Astrocyte (in vitro differentiated cells and primary cell): ENCODE measurements at places on chromosomes 16 and 17. TPM values are rescaled to one million over a fixed set of nuclear protein-coding genes. Genes with fewer than 3 reads are reported as not detected.

KRT33A gene
- total RNA-seq = not detected in 2 replicates

KCNH4 gene
- not detected in 2 replicates for total RNA-seq

TP53TG3F gene
- total RNA-seq = not detected in 2 replicates

PHKG2 gene
- total RNA-seq = 31.1 and 34.2 TPM in 2 replicates

ARHGAP44 gene
- total RNA-seq = 1.4 and 3.0 TPM in 2 replicates

DNA sequence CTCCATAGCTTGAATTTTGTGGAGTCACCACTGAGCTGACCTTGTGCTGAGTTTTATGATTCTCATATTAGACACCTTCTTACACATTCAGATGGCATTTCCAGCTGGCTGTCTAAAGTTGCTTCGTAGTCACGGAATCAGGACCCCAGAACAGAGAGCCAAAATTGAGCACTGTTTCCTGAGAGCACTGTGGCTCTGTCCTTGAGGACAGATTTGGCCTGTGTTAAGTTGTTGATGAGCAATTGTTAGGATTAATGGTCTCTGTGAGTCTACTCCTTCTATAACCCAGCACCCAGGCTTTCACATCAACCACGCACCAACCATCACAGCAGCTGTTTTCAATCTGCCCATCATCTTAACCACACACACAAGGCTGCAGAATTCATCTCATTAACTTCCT is 277.5 kb upstream of the HSBP1 start:
- H3K27me3 ChIP-seq = no peaks in the 10 kb centered on the region
- peak overlapping the region; percentile 45 for H3K27ac ChIP-seq
- H3K36me3 ChIP-seq = no peaks in the 10 kb centered on the region

- no peaks in the 10 kb centered on the region for H3K27me3 ChIP-seq
- DNase-seq = peak; percentile 18
- H3K36me3 ChIP-seq = no peaks in the 10 kb centered on the region
- peaks cover 20% of the 10 kb centered on the region for H3K4me1 ChIP-seq
These were observed 28.6 kb downstream of the COG7 start for GRCh38 chr16:23424292-23424958.

DNA sequence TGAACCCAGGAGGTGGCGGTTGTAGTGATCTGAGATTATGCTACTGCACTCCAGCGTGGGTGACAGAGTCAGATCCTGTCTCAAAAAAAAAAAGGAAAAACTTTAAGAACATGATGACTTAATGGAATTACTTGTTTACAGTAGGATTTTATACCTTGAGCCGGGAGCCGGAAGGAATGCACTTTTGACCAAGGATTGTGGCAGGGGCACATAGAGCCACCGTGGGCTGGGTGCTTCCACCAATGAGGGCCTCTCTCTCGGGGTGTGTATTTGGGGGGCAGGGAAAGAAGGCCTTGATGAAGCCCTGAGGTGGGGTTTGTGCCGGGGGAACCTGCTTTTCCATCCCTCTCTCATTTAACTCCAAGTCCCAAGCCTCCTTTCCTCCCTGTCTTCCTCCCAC is 6.7 kb upstream of the NAGPA start:
- no peaks in the 10 kb centered on the region for H3K27me3 ChIP-seq
- H3K4me3 ChIP-seq = no peak overlapping the region
- H3K4me1 ChIP-seq = peaks cover 26% of the 10 kb centered on the region
- no peak overlapping the region for H3K27ac ChIP-seq
- H3K36me3 ChIP-seq = no peaks in the 10 kb centered on the region
- no peak for DNase-seq

- no peaks in the 10 kb centered on the region for H3K36me3 ChIP-seq
- DNase-seq = peak; percentile 84
- H3K27me3 ChIP-seq = no peaks in the 10 kb centered on the region
- H3K27ac ChIP-seq = peak overlapping the region; percentile 30
These were observed 100.9 kb downstream of the PARN start for GRCh38 chr16:14529010-14529669.

DNA sequence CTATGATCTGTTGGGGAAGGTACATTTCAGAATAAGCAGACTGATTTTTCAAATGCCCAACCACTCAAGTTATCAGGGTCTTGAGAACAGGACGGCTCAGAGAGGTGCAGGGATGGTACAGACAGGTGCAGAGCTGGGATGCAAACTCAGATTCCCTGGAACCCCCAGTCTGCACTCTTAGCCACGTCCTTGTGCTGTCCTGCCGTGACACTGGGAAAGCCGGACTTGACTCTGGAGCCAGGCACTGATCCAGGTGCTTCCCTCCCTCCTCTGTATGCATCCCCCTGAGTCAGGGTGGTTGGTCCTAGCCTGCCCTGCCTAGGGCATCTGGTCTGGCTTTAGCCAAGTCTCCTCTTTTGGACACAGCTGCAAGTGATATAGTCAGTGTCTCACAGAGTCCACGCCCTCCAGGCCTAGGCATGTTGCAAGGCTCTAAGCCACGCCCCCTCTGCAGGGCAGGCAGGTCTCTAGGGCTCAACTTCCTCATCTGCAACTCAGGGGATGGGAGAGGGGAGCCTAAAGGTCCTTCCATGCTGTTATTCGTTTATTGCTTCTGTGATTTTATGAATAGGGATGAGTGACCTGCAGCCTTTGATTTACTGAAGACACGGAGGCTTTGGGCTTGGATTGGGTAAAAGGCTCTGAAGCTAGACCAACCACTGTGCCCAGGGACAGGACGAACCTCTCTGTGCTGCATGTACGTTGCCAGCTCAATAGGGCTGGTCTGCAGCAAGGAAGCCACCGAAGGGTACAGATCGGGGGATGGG is 97.3 kb downstream of the SDK2 start:
- no peak overlapping the region for H3K27ac ChIP-seq
- H3K4me1 ChIP-seq = no peaks in the 10 kb centered on the region
- H3K36me3 ChIP-seq = no peaks in the 10 kb centered on the region
- no peak overlapping the region for H3K4me3 ChIP-seq

DNA sequence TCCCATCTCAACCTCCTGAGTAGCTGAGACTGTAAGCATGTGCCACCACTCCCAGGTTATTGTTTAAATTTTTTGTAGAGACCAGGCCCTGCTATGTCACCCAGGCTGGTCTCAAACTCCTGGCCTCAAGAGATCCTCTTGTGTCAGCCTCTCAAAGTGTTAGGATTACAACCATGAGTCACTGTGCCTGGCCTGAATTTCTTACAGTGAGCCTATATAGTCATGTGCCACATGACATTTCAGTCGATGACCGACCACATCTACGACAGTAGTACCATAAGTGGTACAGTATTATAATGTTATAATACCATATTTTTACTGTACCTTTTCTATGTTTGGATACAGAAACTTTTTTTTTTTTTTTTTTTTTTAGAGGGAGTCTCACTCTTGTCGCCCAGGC is 195.3 kb downstream of the STX8 start:
- no peak overlapping the region for H3K27ac ChIP-seq
- H3K27me3 ChIP-seq = no peaks in the 10 kb centered on the region
- H3K4me1 ChIP-seq = peaks cover 8% of the 10 kb centered on the region
- H3K4me3 ChIP-seq = no peak overlapping the region
- no peak for DNase-seq
- H3K36me3 ChIP-seq = peaks cover 4% of the 10 kb centered on the region

GRCh38 chr16:17439580-17439979 is 31.2 kb downstream of the XYLT1 start:
- no peak overlapping the region for H3K4me3 ChIP-seq
- no peaks in the 10 kb centered on the region for H3K27me3 ChIP-seq
- no peak overlapping the region for H3K27ac ChIP-seq

DNA sequence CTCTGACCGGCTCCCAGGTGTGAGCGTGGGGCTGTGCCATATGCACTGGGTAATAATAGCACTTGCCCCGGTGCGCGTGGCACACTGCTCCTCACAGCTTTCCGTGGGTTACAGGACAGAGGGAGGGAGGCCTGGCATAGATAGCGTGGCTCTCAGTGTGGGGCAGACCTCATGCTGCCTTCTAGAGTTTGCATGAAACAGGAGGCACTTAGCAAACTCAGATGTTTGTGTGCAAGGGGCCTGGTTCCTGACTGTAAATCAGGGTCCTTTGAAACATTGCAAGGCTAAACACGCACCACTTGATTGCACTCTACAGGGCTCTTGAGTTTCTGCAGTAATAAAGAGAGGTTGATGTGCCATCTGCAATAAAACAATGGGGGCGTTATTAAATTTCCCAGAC is 101.7 kb downstream of the RPTOR start:
- no peak overlapping the region for H3K4me3 ChIP-seq
- no peaks in the 10 kb centered on the region for H3K27me3 ChIP-seq
- H3K36me3 ChIP-seq = no peaks in the 10 kb centered on the region
- peaks cover 37% of the 10 kb centered on the region for H3K4me1 ChIP-seq
- no peak overlapping the region for H3K27ac ChIP-seq

GRCh38 chr16:84040823-84041820 is 1.5 kb downstream of the SLC38A8 start:
- no peaks in the 10 kb centered on the region for H3K4me1 ChIP-seq
- no peak overlapping the region for H3K4me3 ChIP-seq
- no peak overlapping the region for H3K27ac ChIP-seq
- peak; percentile 51 for DNase-seq

- DNase-seq = no peak
- no peaks in the 10 kb centered on the region for H3K36me3 ChIP-seq
- H3K4me1 ChIP-seq = no peaks in the 10 kb centered on the region
- no peak overlapping the region for H3K27ac ChIP-seq
- H3K4me3 ChIP-seq = no peak overlapping the region
These were observed 6.6 kb downstream of the SEZ6 start for GRCh38 chr17:28999206-28999605.
